ENCODE measurements at places on chromosomes 11 and 22.

DNA sequence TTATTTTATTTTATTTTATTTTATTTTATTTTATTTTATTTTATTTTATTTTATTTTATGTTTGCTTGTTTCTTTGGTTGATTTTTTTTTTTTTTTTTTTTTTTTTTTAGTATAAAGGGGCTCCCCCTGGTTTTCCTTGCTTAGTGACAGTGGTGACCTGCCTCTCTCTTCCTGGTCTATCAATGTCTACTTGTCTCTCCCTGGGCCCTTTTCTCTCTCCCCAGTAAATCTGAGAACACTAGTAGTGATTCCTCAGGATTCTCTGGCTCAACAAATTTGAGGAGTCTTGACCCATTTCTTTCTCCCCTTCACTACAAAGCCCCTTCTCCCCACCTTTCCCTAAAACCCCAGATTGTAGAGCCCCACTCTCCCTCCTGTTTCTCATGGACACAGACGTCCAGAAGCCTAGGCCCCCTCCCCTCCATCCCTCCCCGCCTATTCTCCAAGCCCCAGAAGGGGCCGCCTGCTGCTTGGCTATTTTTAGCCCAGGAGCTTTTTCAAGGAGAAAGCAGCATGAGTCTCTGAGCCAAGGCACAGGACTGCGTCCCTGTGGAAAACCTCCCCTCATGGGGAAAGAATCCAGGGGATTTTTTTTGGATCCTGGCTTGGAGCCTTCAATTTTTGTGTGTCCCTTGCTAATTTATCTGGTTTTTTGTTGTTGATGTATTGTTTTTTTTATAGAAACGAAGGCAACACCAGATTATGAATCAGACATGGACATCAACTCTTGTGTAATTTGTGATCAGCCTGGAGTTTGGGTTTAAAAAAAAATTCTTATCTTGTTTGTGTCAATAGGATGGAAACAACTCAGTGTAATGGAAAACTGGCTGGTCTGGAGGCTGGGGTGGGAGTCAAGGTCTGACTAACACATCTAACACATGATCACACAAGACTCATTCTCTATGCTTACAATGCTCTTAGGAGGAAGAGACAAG is 17.5 kb upstream of the ACCSL start:
- peak; percentile 52 for DNase-seq

- DNase-seq = no peak
Measured at GRCh38 chr11:100963375-100963774, 166.2 kb downstream of the PGR start.

GRCh38 chr11:130426837-130427341 is 1.5 kb downstream of the ADAMTS8 start:
- DNase-seq = no peak

DNA sequence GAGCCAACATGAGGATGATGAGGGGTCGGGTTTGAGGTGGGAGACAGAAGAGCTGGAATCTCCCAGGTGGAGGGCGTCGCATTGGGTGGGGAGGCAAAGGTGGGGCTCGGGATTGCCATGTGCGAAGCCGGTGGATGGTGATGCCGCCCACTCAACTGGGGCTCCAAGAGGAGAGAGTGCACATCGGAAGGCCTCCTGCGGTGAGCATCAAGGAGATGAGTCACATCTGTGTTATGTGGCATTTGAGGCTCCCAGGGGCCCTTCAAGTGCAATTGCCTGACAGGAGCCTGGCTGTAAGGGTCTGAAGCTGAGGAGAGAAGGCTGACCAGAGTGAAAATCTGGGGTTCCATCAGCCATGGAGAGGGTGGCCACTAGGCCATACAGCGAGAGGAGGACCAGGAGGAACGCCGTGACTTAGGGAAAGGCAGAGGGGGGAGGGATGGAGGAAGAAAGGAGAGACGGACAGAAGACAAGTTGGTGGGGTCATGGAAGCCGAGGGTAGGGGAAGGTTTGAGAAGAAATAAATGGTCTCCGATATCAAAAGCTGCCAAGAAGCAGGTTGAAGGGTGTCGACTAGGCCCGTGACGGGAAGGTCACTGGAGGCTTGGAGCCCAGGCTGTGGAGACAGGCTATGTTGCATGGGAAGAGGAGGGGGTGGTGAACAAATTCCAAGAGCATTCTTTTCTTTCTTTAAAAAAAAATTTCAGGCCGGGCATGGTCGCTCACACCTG is 21.3 kb downstream of the RASD2 start:
- no peak for DNase-seq

- DNase-seq = peak; percentile 52
Measured at GRCh38 chr11:76700177-76701100, 29.9 kb upstream of the LRRC32 start.

DNA sequence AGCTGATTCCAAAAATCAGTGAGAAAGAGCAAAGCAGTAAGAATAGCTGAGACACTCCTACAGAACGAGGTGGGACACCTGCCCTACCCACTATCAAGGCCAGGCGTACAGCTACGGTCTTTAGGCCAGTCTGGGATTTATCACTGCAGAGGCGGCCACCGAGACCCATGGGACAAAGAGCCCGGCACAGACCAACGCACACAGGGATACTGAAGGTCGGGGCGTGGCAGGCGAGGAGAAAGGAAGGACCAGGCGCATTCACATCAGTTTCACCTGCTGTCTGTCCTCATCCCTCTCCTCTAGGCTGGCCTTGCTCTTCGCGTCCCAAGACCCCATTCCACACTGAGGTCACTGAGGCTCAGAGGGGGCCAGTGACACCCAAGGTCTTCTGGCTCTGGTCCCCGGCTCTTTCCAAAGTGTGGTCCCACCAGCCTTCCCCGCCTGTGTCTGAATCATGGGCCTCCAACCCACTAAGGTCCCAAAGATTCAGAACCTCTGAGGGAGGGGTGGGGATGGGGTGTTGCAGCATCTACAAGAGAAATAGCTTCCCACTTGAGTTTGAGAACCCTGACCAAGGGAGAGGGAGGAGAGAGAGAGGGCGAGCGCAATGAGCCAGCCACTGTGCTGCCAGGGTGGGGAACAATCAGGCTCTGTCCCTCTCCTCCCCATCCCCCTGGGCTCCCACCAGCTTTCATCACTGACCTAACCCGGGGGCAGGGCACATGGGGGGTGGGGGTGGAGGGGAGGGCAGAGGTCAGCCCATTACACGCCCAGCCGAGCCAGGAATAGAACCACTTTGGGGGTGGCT is 7.2 kb upstream of the PICK1 start:
- no peak for DNase-seq

GRCh38 chr11:39786281-39786680 is 1673.2 kb downstream of the LRRC4C start:
- no peak for DNase-seq

DNA sequence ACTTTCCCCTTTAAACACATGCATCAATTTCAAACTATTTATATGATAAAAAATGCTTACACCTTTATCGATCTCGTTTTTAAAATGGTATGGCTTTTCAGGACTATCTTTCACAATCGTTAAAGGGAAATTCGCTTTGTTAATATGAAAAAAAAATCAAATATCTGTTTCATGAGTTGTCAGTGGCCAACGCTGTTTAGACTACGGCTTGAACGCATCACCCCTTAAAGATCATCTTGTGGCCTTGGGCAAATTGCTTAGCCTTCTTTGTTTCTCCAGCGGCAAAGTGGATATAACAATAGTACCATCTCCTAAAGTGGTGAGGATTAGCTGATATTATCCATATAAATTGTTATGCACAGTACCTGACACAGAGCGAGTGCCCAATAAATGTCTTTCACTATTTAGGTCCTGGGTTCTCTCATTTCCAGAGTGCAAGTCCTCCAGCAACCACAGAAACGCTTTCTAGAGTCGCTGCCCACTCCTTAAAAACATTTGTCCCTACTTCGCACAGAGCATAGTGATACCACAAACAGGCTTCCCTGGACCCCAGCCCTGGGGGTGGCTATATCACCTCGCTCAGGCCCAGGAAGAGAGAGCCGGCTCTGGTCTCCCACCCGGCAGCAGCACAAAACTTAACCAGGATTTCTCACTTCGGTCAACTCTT is 904 bp downstream of the SLC35F2 start:
- DNase-seq = no peak

- no peak for DNase-seq
Measured at GRCh38 chr11:39345834-39346442, 2113.5 kb downstream of the LRRC4C start.

DNA sequence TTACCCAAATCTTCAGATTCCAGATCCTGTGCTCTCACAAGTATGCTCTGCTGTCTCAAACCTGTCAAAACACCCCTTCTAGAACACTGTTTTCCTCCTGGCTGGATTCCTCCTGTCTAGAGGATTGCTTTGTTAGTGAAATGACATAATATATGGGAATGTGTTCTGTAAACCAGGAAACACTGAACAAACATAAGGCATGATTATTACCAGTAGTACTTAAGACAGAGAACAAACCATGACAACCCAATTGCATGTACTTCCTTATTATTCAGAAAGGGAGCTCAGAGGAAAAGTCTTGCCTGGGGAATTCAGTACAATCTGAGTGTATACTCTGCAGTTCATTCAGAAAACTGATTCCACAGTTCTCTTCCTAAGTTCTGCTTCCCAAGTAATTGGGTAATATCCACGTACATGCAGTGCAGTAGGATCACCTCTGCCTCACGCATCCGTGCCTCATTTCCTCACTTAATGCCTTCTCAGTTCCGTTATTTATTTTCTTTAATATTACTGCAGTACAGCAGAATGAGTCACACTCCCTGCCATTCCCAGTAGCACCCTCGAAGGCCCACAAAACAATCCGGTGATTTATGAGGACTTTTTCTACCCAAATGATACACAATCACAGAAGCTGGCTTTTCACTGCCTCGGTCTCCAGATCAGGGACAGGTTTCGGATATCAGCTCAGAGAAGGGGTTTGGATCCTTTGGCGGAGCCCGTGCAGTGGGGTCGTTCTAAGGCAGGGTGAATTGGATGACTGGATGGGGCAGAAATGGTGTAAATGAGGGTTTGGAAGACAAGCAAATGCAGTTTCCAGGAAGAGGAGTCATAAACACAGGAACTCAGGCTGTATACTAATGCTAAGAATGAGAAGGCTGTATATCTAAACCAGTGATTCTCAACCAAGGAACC is 896.9 kb downstream of the KCNA4 start:
- peak; percentile 82 for DNase-seq

DNA sequence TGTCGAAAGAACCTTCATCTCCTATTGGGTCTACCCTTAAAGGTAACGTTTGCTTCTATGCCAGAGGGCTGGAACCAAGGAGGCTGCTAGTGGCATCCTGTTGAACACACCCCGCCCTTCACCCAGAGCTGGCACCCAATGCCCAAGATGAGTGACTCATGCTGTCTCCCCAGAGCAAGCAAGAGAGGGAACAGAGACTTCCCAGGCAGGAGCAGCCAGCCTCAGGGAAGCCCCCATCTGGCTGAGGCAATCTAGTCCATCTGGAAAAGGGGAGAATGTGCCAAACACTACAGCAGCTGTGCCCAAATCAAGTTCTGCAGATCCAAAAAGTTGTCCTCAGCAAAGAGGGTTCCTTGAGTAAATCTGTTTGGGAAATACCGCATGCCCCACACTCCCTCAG is 91.9 kb upstream of the TP53I11 start:
- no peak for DNase-seq

DNA sequence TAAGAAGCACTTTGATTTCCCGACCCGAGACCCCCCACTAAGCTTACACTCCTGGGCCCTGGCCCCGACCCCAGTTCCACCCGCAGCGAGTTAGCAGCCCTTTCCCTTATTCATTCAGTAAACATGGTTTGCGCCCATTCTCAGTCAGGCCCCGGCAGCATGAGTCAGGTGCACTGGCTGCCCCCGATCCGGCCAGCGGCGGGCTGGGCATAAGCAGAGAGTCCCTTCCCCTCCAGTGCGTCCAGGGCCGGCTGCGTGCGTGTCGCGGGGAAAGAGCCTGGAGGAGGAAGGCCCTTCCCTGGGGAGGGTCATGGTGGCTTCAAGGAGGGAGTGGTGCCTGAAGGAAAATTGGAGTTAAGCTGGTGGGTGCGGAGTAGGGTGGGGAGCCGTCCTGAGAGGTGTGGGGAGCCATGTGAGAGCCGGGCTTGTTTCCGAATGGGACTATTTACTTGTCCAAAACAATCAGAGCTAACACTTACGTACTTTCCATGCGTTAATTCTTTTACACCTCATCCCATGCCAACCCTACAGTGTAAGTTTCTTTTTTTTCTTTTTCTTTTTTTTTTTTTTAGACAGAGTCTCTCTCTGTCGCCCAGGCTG is 657 bp downstream of the IGHMBP2 start:
- DNase-seq = no peak

DNA sequence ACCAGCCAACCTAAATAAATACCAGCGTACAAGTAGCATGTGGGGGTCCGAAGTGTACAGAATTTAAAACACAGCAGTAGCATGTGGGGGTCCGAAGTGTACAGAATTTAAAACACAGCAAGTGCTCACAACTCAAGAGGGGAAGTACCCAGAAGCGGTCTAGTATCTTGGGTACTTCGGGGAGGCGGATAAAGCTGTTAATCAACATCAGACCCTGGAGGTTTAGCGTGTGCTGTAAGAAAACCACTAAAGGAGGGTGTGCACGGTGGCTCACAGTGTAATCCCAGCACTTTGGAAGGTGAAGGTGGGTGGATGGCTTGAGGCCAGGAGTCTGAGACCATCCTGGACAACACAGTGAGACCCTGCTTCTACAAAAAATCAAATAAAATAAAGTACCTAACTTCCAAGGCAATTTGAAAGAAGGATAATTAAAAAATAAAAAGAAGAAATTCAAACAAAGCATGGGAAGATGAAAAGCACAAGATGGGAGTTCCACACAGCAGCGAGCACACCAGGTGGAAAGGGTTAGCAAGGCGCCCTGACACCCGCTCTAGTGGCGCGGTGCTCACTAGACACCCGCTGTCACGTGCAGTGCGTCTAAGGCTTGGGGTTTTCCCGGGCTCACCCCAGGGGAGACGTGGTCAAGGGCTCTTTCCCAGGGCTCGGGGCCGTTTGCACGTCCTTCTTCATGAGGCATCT is 35.0 kb upstream of the MOB2 start:
- DNase-seq = no peak

GRCh38 chr11:118366287-118366686 is 6.9 kb downstream of the UBE4A start:
- no peak for DNase-seq

All from AG09309 (cell line).